ENCODE measurements at places on chromosomes 12 and 14.

- DNase-seq = no peak
Measured at GRCh38 chr14:72699443-72699842, 194.5 kb downstream of the DPF3 start.

GRCh38 chr12:30830751-30831150 lies 76.0 kb upstream of the CAPRIN2 start:
- DNase-seq = no peak

- no peak for DNase-seq
Measured at GRCh38 chr12:51244269-51244668, 5.6 kb downstream of the DAZAP2 start.

GRCh38 chr12:43914923-43915468 lies 79.1 kb downstream of the TMEM117 start:
- DNase-seq = no peak

- DNase-seq = peak; percentile 94
Measured at GRCh38 chr12:77667101-77667500, 163.6 kb upstream of the NAV3 start.

GRCh38 chr12:45490232-45490881 lies 239.1 kb upstream of the ARID2 start:
- DNase-seq = no peak

- no peak for DNase-seq
Measured at GRCh38 chr12:28550757-28551704, 360.8 kb downstream of the CCDC91 start.

- DNase-seq = no peak
Measured at GRCh38 chr14:58667900-58668299, 30.1 kb downstream of the DACT1 start.

GRCh38 chr12:64124511-64125197 lies 97.4 kb downstream of the KICS2 start:
- no peak for DNase-seq

GRCh38 chr12:34296143-34297041 lies 274.1 kb downstream of the ALG10 start:
- DNase-seq = no peak

DNA sequence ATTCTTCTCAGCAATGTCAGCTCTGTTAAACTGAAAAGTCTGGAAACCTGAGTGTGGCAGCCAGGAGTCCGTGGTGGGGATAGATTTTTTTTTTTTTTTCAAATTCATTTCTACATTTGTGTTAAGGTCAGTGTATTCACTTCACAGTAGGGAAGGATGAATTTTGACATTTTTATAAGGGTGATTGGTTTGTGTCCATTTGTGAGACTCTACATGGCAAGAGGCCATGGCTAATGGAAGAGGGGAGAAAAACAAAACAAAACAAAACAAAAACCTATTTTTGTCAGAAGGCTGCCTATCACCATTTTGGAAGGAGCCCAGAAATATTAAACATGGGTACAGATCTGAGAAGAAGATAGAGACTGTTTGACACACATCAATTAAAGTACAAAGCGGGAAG lies 176.1 kb downstream of the RMST start:
- DNase-seq = no peak

GRCh38 chr14:100737526-100737925 lies 10.8 kb downstream of the DLK1 start:
- no peak for DNase-seq

GRCh38 chr12:11810206-11810545 lies 160.7 kb downstream of the ETV6 start:
- no peak for DNase-seq

DNA sequence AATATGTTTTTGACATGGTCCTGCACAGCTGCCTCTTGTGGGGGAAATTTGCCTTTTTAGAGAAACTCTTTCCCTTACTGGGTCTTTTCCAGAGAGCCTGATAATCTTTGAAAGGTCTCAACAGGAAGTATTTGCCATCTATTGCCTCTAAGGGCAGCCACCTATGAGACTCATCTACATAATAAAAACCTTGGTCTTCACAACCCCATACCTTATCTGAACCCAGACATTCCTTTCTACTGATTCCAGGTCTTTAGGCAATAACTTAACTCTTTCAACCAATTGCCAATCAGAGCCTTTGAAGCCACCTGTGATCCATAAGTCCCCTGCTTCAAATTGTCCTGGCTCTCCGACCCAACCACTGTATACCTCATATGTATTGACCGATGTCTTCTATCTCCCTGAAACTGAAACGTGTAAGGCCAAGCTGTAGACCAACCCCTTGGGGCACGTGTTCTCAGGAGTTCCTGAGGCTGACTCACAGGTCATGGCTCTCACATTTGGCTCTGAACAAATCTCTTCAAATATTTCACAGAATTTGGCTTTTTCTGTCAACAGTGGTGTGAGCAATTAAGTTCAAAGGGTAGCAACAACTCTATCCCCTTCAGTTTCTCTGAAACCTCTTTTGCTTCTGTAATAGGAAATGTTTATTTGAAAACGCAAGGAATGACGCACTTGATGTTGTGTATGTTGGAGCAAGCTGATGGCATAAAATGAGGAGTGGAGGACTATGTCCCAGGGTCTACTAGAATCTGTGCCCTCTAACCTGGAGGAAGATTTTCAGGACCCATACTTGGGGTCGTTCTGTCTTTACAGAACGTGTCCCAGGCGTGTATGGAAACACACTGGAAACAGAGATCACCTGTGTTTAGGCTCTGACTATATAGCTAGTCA lies 49.2 kb upstream of the EIF5 start:
- DNase-seq = no peak

- peak; percentile 97 for DNase-seq
Measured at GRCh38 chr14:61252369-61253063, 28.6 kb downstream of the TMEM30B start.

DNA sequence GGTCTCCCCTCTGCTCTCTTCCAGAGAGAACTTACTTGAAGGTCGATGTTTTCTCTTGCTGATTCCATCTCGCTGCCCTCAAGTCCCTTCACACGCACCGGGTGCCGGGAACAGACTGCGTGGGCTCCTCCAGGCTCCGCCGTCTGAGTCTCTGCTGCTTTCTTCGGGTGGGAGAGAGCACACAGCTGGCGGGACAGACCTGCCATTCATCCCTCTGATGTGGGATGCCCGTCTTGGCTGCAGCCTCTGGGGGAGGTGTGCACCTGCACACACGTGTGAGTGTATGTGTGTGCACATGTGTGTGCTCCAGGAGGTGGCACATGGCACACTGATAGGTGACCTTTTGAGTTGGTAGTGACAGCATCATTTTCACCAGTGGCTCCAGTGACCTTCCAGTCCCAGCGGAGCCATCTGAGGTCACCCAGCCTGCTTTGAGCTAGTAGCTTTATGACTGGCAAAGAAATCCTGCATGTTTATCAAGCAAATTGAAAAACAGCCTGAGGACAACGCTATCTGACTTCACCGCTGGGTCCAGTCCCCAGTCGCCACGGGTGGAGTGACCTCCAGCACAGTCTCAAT lies at the start of gene NINJ2:
Gene NINJ2 (minus strand): TSS at position 153 of the 579 bp plus-strand sequence. CDS start 85 bp downstream, at position 68.
- no peak for DNase-seq

DNA sequence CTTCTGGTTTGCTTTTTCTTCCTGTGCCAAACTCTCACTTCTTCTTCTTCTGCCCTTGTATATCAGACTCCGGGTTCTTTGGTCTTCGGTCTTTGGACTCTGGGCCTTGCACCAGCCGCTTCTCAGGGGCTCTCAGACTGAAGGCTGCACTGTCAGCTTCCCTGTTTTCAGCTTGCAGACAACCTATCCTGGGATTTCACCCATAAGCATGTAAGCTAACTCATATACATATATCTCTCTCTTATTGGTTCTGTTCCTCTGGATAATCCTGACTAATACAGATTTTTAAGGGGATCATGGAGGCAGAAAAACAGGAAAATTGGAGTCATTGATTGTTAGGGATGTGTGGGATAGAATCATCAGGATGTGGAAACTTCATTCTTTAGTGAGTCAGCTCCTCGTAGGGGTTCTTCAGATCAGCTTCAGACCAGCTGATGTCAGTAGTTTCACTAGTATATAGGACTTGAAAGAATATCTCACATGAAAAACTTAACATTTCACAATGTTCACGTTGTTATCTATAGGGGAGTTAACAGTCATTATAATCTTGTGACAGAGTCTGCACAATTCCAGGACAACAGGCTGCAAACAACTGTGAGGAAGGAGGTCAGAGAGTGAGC lies 102.9 kb downstream of the RASSF9 start:
- peak; percentile 20 for DNase-seq

- no peak for DNase-seq
Measured at GRCh38 chr14:37598747-37599506, 3.5 kb downstream of the TTC6 start.

GRCh38 chr14:91185721-91186120 lies 58.8 kb downstream of the GPR68 start:
- DNase-seq = no peak

DNA sequence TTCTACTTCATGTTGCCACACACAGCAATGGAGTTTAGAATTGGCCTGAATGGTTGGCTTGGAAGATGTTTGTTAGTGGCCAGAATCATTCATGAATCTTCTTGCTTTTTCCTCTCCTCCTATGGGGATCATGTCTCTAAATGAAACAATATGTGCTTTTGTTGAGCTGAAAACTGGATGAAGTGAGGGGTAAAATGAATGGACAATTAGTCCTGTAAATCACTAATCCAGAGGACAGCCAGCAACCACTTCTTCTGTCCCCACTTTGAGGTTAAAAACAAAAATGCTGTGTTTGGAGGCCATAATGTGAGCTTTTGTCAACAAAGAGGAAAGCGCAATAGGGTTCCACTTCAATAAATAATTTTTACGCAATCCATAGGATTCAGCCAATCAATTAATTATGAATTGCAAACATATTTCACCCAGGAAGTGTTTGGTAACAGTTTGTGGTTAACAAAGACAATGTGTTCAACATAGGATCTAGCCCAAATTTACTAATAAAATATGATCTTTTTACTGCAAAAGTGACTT lies 30.3 kb upstream of the AMIGO2 start:
- DNase-seq = no peak

DNA sequence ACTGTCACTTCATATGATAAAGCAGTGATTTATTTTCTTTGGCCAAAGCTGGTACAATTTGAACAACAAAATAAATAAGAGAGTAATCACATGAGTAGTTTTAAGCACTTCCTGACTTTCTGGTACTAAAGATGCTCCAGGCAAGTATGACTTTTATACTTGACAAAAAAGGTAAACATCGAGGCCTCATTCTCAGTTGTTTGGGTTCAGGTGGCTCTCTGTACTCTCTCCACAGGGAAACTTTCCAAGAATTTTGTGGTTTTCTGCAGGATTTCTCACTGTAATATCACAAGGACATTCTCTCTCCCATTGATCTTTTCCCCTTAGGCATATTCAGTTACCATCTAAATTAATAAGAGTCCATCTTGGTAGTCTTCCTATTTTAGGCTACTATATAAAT lies 26.6 kb upstream of the KCNC2 start:
- no peak for DNase-seq

DNA sequence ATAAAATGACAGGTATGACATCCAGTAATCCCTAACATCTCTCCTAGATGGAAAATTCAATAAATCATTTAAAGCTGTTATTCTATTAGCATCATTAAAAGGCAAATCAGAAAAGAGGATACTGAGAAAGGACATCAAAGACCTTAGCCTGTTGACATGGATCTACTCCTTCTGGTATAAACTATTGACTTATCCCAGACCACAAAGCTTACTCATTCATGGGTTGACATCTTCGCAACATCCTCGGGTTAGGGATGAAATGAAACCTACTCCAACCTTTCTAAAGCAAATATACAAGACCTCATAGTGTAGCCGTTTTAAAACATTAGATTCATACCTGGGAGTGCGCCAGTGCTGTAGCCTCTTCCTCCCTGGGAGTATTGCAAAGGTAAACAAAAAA lies 191.5 kb upstream of the BTG1 start:
- no peak for DNase-seq

GRCh38 chr14:99190696-99191394 lies 81.2 kb downstream of the BCL11B start:
- DNase-seq = no peak

DNA sequence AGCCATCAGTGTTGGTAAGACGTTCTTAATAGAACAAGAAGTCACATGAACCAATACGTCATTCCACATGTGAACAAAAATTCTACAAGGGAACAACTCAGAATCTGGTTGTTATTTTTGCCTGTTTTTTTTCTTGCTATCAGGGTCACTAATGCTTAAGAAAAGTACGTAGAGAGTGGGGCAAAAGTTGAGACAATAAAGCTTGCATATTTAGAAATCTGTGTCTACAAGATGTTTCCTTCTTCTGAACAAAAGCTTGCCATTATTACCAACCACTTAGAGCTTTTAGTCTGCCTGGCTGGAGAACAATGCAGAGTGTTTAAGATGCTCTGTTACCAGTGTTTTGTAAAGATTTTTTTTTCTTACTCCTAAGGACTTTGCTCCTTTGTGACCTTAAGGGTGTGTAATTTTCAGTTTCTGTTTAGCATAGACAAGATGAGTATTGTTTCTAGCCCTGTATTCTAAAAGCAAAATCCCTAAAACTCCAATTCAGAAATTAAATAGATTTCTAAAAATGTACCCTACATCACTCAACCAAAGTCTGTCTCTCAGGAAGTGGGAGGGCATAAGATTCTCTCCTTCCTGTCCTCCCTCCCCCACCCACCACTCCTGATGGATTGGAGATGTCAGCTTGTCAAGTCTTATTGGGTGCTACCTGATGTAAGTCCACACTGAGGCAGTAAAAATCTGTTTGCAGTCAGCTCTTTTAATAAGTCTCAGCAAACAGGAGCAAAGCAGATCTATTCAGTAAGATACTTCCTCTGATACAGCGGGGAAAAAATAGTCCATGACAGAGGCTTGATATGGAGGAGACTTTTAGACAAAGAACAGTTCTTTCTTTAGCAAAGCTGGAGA lies 267.6 kb downstream of the GRIN2B start:
- no peak for DNase-seq

DNA sequence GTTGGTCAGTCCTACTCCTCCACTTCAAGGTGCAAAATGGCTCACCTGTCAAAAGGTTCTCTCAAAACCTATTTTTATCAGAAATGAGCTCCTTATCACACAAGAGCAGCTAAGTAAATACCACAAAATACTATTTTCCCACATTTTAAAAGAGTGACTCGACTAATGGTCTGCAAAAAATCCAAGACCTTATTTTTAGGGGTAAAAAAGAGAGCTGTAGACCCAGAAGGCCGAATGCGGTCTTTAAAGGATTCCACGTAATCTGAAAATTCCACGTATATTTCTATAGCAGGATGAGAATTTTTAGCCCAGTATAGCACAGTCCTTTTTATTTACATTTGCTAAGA lies 3.8 kb downstream of the C14orf93 start:
- no peak for DNase-seq

- no peak for DNase-seq
Measured at GRCh38 chr12:53871367-53871766, 67.3 kb upstream of the HOXC13 start.

DNA sequence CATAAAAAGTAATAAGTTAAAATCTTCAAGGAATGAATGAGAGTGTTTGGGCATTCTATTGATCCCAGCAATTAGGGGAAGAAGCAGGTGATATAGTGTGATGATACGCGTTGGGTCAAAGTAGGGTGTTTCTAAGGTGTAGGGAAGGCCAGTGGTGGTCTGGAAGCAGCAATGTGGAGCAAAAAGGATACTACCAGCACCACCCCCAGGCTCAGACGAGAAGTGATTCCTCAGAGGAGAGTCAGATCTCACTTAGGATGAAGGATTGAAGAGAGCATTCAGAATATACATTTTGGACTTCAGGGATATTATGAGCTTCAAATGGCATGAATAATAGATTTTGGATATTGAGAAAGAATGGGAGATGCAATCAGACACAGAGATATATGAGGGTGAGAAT lies 497.6 kb downstream of the RMST start:
- DNase-seq = no peak

Measured in non-pigmented ciliary epithelial cell (primary cell).